ENCODE measurements at places on chromosomes 1 and 21.

DNA sequence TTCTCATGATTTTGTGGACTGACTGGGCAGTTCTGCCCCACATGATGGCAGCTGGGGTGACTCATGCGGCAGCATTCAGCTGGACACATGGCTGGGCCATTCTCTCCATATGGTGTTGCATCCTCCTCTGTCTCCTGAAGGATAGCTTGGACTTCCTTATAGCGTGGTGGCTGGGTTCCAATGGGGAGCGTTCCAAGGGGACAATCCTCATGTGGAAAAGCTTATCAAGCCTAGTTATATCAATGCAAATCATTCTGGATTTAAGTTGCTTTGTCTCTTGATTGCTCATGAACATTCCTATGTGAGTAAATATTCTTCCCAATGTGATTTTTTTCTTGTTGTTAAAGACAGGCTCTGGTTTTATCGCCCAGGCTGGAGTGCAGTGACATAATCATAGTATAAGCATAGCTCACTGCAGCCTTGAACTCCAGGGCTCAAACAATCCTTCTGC, 13.2 kb upstream of the SLC2A1 start:
- no peak for DNase-seq

DNA sequence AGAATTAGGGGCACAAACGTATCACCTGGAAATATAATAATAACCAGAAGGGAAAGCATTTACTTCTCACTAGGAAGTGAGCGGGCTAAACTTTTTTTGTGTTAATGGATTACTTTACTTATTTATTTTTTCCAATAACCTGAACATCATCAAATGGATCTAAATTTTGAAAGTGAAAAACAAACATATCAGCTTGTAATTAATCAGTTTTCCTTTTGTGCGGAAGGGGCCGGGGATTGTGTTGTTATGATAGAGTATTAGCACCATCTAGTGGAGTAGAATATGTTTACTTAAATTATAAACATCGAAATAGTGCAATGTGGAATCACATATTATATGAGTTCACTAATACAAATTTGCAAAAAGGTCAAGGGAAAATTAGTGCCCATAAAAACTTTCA, 9.0 kb downstream of the CFH start:
- peak; percentile 26 for DNase-seq

- no peak for DNase-seq
These were observed 71.3 kb downstream of the RIPK4 start for GRCh38 chr21:41695513-41695912.

DNA sequence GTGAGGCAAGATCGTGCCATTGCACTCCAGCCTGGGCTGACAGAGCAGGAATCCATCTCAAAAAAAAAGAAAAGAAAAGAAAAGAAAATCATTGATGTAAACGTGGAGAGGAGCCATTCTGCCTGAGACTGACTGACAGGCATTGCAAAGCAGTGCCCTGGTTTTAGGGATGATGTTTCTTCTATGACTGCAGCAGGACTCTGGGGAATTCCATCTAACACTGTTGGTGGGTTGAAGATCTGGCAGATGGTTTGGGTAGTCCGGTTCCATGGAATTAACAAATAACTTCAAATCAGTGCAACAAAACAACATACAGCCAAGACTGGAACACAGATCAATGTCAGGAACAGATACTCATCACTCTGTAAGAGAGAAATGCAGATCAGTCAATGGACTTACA, 17.8 kb upstream of the LAMC2 start:
- DNase-seq, result no peak

DNA sequence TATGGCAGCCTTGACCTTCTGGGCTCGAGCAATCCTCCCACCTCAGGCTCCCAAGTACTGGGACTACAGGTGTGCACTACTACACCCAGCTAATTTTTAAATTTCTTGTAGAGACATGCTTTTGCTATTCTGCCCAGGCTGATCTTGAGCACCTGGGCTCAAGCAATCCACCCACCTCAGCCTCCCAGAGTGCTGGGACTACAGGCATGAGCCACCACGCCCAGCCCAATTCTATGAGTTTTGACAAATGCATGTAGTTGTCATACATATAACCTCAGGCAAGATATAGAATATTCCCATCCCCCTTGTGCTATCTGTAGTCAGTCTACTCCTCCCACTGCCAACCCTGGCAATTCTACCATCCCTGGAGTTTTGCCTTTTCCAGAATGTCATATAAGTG, 38.7 kb upstream of the TTC22 start:
- no peak for DNase-seq

DNA sequence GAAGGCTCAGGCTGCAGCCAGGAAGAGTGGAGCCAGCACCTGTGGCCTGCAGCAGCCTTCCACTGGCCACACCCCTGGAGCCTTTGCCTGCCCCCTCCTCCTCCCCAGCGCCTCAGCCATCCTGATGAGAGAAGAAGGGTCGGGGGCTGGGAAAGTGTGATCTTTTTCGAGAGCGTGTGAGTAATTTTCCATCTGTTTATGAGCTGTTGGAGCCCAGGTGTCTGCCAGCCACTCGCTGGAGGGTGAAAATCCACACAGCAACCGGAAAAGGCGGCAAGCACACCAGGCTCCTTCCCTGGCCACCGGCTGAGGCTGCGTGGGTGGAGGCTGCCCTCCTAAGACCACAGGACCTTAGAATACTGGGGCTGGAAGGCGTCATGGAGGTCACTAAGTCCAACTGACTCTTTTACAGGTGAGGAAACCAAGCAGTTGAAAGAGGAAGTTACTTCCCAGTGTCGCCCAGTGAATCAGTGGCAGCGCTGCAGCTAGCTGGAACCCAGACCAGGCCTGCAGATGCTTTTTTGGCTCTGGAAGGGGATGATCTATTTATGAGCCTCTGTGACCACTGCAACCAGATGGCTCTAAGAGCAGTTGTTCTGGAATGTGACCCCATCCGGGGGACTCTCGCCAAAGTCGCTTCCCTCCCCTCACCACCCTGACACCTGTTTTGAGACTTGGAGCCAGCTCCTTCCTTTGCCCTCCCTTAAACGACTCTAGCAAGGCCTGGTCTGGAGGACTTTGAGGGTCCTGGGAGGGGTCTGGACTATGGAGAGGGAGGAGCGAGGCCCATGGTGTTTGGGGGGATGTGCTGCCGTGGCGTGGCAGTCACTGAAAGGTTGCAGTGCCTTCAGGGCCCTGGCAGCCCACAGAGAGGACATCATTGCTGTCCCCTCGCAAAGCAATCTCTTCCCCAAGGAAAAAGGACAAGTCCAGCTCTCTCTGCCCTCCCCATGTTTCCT, 54.5 kb downstream of the LGR6 start:
- DNase-seq, result peak; percentile 44

GRCh38 chr1:193656841-193657240, 470.4 kb upstream of the B3GALT2 start:
- no peak for DNase-seq

DNA sequence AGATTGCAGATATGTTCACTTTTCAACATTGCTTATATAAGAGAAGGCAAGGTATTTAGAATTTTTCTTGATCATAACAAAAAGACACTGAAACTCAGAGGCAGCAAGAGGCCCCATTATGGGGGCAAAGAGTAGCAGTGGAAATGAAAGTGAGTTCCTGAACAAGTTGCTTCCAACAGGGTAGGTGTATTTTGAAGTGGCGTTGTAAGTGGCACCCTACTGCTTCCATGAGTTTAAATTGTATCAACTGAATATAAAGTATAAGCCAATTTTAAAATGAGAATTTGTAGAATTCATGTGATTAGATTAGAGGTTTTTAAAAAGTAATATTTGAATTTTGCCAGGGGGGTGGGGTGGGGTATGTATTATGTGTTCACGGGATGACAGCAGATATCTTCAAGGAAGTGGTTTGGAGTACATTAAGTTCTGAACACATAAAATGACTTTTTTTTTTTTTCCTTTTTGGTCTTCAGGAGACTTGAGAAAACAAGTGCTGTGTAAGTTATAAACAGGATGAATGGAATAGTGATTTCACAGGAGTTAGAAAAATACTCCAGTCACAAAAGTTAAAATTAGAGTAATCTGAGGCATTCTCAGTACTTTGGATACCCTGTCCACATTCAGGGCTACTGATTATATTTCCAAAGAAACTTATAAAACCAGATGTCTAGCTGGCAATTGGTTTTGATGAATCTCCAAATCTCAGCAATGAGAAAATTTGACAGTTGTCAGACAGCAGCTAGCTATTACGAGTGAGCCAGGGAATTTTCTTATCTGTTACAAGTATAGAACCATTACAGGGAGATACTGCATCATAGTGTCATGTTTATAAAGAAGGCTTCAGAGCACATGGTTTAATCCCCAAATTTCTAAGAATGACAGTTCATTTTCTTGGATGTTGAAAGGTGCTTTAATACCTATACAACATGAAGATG, 182.0 kb downstream of the ST6GALNAC3 start:
- DNase-seq, result no peak

DNA sequence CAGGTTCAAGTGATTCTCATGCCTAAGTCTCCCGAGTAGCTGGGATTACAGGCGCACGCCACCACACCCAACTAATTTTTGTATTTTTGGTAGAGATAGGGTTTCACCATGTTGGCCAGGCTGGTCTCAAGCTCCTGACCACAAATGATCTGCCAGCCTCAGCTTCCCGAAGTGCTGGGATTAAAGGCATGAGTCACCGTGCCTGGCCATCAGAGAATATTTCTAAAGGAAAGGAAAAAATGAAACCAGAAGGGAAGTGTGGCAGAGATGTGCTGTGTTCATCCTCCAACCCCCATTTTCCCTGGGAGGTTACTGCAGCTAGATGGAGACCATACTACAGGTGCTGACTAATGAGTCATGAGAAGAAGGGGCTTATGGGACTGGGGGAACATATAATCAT, 964.1 kb downstream of the TTLL7 start:
- DNase-seq, result no peak

DNA sequence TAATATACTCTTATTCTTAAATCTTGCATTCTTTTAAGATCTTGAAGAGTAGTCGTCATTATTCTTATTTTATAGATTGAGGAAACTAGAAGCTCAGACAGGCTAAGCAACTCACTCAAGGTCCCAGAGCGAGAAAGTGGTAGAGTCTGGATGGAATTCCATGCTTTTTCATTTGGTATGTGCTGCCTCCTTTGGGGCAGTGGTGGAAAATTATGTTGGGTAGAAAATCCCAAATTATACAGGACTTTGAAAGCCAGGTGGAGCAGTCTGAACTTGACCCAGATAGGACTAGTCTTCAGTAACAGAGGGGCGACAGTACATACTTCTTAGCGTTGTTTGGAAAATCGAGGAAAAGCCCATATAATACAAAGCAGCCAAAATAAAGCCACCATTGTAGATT, 205.6 kb downstream of the ATG4C start:
- DNase-seq, result no peak

- DNase-seq, result peak; percentile 28
These were observed 1.1 kb downstream of the CALML6 start for GRCh38 chr1:1915911-1916840.

- no peak for DNase-seq
These were observed 1222.1 kb upstream of the NCAM2 start for GRCh38 chr21:19776076-19776475.

DNA sequence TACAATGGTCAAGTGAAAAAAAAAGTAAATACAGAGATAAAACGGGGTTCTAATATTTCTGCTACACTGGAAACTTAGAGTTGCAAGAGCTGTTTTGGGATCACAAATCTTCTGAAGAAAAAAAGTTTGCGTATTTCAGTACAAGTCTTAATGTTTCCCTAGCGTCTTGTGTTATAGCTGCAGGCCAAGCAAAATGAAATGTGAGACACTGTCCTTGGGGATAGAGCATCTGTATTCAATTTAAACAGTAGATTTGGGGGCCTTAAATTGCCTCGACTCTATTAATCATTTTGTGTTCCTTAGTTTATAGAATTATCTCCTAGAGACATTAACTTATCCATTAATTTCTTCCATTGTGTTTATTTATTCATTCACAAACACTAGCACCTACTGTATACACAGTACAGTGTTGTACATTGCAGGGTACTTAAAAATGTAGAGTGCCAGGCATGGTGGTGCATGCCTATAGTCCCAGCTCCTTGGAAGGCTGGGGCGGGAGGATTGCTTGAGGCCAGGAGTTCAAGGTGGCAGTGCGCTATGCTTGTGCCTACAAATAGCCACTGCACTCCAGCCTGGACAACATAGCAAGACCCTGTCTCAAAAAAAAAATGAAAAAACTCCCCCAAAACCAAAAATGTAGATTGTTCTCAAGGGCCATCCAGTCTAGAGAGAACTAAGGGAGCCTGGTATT, 7.9 kb downstream of the DISC1 start:
- no peak for DNase-seq

DNA sequence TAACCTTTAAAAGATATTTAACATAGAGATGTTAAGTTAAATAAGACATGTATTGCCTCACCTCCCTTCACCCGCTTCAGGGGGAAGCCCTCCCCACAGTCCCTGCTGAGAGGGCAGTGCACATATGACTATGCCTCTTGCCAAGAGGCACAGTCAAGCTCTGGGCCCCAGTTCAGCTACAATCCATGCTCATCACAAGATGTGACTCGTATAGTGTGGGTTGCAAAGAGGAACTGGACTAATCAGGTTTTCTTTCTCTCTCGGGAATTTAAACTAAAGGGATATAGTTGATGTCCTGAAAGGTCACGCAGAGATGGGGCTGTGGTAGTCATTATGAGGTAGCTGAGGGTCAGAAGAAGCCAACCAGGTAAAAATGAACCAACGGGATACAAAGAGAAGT, 35.6 kb downstream of the LYST start:
- no peak for DNase-seq

DNA sequence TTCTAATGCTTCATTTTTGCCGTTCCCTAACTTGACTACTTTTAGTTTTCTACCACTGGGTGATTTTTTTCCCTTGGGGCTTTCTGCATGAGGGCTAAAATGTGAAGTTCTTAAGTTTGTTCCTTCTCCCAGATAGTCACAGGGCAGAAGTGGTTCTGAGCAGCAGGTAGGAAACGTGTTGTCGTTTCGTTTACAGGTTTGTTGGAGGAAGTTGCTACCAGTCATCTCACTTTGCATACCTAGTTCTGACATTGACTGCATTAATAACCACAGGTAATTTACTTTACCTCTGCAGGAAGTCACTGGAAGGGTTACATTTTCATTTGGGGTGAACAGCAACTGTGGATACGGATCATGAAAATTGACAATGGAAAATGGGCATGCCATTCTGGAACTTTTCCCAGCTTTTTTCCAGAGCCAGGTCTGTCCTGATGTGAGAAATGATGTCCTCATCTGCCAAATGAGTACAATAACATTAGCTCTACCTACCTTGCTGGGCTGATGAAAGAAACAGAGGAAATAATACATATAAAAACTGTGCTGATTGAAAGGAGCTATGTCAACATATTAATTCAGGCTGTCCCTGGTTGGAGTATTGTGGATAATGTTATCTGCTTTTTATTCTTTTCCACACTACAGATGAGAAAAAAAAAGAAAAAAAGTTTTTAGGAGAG, 94.2 kb downstream of the DISC1 start:
- no peak for DNase-seq

DNA sequence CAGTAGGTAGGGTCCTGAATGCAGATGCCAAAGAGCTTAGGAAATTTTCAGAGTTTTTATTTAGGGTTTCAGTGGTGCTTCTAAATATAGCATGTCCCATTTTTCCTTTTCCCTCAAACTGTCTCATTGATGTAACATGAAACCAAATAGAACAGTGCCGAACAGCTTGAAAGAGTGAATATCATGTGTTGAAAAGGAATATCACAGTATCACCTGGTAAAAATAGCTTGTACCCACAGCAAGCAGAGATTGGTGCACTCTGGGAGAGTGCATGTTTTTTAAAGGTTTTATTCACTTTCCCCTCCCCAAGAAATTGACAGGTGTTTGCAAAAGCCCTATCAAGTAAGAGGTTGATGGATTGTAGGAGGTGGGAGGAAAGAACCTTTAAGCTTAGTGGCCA, 41.9 kb upstream of the ELAVL4 start:
- DNase-seq, result no peak

- DNase-seq, result no peak
These were observed 24.7 kb downstream of the IFFO2 start for GRCh38 chr1:18931730-18932129.

- peak; percentile 79 for DNase-seq
These were observed 2.0 kb downstream of the EFHD2 start for GRCh38 chr1:15411593-15412137.
